Natural killer cell treated with Interleukin-12 subunit alpha and Interleukin-12 subunit beta and Interleukin-15 and Interleukin-18, amount 100 ng/mL, for 72 hours (primary cell): ENCODE measurements at places on chromosomes 7 and 10.

GRCh38 chr10:17123961-17124360, 5.7 kb downstream of the CUBN start:
- DNase-seq = no peak

- no peak for DNase-seq
Observed at GRCh38 chr10:129766611-129767550, 197.2 kb downstream of the EBF3 start.

DNA sequence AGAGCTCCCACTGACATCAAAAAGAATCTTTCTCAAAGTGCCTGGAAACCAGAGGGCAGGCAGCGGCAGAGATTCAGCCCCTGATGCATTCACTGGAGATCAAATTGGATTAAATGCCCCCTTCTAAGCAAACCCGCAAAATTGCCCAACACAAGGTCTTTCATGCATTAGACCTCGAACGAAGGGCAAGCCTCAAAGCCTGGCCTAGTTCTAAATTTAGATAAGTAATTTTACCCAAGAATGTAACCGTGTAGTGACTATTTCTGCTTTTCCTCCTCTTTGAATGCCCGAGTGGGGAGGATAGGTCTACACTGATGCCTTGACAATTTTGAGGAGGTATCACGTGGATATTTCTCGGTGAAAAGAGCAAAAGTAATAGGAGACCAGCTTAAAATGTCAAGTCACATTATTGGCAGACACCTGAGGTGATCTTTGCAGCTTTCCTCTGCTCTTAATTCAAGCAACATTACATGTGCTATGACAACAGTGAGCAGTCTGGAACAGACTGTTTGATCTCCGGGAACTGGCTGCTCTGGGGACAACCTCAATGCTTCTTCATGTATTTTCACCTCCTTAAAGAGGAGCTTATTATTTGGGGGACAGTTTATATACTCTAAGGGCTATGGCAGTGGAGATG, 1263.5 kb upstream of the AUTS2 start:
- no peak for DNase-seq

DNA sequence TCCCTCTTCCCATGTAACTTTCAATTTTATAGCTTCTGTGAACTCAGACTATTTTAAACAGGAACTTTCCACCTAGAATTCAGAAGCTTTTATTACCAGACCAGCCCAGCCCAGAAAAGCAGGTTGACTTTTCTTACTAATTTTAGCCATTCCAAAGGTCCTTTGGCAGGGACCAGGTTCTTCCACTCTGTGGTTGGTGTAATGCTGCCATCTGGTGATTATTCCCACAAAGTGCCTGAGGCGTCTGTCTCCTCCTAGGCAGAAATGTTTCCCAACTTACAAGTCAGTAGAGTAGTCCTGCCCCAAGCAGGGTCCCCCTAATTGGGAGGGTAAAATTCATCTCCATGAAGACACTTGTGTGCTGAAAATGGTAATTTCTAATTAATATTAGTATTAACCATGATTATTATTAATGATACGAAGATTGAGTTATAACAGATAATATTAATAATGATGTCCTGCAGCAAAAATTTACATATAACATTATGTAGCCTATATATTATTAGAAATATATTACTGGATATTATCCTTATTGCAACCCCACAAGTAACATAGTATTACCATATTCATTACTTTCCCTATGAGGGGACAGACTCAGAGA, 53.0 kb upstream of the PPP1R17 start:
- DNase-seq = no peak

DNA sequence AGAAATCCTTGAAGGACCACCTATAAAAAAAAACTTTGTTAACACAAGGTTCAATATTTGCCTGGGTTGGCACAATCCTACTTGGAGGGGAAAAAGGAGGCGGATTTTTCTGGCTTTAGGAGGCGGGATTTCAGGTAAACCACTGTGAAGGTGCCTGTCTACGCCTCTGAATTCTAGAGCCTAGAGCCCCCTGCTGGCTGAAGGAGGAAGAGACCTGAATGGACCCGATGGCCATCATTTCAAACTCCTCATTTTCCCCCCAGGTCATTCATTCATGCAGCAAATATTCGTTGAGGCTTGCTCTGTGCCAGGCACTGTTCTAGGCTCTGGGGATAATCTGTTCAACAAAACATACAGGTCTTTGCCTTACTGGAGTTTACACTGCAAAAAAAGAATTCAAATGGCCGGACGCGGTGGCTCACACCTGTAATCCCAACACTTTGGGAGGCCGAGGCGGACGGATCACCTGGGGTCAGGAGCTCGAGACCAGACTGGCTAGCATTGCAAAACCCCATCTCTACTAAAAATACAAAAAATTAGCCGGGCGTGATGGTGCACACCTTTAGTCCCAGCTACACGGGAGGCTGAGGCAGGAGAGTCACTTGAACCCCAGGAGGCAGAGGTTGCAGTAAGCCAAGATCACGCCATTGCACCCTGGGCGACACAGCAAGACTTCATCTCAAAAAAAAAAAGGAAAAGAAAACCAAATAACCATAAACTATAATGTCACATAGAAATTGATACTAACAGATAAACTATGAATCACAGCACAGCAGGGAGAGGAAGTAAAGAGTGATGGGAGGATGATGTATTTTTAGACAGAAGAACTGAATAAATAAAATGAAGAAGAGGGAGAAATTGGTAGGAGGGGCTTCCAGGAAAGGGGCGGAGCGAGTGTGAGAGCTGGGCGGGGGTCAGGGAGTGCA, 90.1 kb upstream of the NFE2L3 start:
- peak; percentile 77 for DNase-seq

DNA sequence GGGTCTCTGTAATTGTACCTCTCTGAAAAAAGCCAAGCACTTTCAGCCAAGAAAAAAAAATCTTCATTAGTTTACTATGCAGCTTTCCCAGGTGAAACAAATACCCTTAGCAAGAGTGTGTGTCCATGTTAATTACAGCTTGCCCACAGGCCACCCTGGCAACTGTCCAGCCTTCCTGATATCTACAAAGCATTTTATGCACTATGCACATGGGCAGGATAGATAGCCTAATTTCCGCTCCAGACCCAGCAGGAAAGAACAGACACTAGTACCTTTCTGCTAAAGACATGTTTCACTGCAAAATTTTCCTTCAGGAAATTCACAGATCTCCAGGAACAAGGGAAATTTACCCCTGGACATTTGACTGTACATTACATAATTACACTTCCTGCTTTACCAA, 24.4 kb downstream of the CACNA2D1 start:
- DNase-seq = no peak

GRCh38 chr7:18780938-18781337, 285.4 kb downstream of the HDAC9 start:
- DNase-seq = no peak

DNA sequence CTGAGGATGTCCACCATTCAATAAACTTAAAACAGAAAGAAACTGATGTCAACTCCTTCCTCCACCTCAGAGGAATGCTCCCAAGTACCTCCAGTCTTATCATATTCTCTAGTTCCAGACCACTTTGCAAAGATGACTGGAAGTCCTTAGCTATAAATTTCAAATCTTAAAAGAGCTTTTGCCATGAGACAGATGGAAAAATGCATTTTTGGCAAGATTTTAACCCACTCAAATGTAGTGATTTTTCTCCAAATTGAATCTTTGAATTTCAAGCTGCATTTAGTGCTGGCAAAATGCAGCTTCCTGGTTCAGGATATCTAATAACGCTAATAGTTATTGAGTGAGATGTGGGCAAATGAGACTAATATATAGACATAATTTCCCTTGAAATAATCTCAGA, 33.2 kb downstream of the DGKI start:
- DNase-seq = no peak

DNA sequence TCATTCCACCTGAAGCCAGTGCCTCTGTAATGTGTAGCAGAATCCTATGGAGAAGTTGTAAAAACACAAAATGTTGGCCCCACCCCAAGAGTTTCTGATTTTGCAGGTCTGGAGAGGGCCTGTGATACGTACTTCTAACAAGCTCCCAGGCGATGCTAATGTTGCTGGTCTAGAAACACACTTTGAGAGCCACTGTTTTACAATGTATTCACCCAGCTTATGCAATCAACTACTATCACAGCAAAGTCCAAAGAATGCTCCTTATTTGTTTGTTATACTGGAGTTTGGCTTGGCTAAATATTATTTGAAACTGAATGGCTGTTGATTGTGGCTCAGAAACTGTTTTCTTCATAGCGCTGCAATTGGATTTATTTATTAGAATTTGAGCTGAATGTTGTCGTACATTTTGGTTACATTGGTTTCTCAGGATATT, 44.3 kb downstream of the DNAJB9 start:
- DNase-seq = no peak

DNA sequence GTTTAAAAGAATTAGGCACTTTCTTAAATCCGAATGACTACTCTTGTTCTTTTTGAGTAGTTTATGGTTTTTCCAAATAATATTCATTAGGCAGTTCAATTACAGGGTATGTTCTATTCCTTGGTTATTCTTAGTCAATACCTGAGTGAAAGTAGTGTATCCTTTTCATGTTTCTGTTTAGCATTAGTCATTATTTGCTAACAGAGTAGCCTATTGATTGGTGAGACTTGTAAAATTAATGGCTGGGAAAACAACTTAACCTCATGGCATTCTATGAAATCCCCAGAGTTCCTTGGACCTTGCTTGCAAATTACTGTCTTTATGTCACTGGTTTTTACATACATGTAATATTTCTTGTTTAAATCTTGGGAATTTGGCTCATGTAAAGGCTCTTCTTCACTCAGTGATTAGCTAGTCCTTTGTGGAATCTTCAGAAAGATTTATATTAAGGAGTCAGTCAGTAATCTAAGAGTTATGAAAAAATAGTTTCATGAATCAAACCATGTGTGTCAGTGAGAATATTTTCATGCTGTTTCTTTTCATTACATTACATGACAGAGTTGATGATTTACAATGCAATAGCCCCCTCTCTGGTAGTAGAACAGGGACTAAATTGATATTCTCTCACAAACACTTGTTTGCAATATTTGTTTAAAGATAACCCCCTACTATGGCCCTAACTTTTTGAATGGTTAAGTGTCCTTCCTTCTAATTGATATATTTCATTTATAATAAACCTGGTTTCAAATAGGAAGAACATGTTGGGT, 81.5 kb upstream of the LRRTM3 start:
- no peak for DNase-seq

DNA sequence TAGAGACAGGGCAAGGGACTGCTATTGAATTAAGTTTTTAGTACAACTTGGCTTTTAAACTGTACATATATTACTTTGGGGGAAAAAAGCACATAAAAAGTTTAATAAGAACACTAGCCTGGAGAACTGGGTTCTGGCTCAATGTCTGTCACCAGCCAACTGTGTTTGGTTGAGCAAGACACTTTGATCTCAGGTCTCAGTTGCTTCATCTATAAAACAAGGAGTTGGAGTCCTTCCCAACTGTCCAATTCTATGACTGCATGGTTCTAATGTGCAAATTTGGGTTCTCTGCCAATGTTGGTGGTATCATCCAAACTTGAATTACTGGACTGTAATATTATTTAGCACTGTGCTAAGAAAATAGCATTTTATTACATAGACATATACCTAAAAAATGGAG, 50.3 kb downstream of the ATXN7L1 start:
- DNase-seq = no peak

- DNase-seq = no peak
Observed at GRCh38 chr10:25639646-25640045, 294.4 kb upstream of the MYO3A start.

DNA sequence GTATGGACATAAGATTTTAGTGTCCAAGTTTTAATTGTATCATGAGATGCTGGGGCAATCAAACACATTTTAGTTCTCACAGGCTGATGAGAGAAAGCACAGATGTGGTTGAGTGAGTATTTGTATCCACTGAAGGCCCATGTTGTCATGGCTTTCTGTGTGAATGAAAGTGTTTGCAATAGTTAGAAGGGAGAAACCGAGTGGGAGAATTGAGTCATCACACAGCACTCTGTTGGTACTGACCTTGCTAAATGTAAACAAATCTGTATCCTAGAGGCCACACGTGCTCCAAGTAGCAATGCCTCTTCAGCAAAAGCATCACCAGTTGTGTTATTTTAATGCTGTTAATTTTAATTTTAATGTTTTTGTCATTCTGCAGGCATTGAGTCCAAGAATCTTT, 121.2 kb downstream of the EMX2 start:
- no peak for DNase-seq

GRCh38 chr10:88992921-88993524, 2.4 kb downstream of the FAS start:
- no peak for DNase-seq

DNA sequence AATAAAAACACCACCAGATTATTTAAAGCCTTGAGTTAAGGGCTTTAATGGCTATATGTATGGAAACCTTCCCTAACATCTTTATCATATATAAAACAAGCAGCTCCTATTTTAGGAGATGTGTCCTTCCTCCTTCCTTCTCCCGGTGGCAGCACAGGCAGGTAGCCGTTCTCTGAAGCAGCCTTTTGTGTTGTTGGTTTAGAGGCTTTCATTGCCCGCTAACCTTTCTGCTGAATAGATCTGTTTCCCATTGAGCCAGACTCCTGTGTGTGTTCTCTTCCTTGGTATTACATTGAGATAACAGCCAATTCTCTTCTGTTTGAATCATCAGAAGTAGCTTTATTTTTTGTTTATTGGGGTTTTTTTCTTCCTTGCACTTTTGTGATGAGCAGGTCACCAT, 131.3 kb downstream of the CACNB2 start:
- DNase-seq = no peak

DNA sequence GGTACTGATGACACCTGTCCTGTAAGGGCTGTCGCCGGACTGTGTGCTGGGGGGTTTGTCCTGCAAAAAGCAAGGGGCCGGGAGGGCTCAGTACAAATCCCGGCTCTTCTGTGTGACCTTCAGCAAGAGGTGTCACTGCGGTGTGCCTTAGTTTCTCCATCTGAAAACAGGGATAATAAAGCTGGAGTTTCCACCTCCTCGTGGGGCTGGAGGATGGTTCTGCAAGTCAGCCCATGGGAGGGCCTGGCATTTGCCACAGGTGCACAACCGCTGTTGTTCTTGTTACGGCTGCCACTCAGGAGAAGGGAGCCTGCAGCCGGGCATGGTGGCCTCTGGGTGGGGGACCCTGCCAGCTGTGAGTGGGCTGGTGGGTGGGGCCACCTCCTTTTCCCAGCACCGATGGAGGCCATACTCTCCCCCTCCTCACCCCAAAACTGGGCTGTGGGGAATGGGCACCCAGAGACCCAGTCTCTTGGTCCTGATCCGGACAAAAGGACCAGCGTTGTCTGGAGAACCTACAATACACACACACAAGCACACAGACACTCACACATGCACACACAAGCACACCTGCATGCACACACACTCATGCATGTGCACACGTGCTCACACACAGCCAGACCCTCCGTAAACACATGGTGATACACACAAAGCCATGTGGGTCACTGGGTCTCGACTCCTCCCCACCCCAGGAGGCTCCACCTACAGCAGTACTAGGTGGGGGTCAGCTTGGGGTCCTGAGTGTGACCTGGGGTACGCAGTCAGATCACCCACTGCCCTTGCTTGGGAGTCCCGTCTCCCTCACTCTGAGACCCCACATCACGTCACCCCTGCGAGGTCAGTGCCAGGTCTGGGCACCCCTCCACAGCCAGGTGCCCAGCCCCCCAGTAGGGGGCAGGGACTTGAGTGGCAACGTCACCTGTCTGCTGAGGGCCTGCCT, 34.1 kb downstream of the ELFN1 start:
- peak; percentile 56 for DNase-seq

- DNase-seq = no peak
Observed at GRCh38 chr10:11131112-11131639, 113.5 kb downstream of the CELF2 start.
